ENCODE measurements at places on chromosomes 5 and 9.

GRCh38 chr5:25516141-25516540 lies 871.4 kb upstream of the CDH10 start:
- no peak for DNase-seq

GRCh38 chr5:66203531-66203930 lies 59.4 kb downstream of the SREK1 start:
- DNase-seq: no peak

- no peak for DNase-seq
These were observed 19.2 kb downstream of the SIL1 start for GRCh38 chr5:139178935-139179334.

DNA sequence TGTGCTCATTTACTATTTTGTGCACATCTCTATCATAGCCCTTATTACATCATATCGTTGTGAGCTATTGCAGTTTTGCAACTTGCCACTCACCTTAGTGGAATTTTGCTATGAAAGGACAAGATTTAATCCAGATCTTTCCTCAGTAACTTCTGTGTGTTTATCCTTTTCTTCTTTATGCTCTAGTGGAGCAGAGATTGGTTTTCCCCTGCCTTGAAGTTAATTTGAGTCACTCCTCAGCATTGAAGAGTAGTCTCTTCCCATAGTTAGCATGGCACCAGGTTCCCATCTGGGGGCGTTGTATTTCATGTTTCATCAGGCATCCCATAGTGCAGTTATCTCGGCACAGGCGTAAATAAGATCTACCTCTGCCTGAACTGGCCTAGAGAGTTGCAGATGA lies 510.4 kb downstream of the PSAT1 start:
- no peak for DNase-seq
